Activated effector memory CD4-positive, alpha-beta T cell treated with anti-CD3 and anti-CD28 coated beads, Interleukin-2, amount 50 U/mL, for 16 hours (primary cell): ENCODE measurements at places on chromosomes 7 and 10.
A peak's percentile ranks its signal among the peaks of the same experiment; 100 is the strongest.

DNA sequence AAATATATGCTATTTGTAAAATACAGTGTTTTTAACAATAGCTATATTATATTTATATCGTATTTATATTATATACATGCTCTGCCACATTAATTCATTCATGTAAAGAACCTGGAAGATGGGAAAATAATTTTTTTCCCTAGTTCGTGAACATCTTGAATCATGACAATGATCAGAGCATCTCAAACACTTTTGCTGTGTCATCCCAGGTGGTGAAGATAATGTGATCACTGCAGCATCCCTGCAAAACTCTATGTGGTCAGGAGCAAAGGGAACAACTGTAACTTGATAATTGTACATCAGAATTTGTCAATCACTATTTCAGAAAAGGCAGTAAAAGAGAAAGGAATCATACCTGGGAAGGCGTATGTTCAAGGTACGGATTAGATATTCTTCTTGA lies 39.3 kb downstream of the RAPGEF5 start:
- DNase-seq = no peak

DNA sequence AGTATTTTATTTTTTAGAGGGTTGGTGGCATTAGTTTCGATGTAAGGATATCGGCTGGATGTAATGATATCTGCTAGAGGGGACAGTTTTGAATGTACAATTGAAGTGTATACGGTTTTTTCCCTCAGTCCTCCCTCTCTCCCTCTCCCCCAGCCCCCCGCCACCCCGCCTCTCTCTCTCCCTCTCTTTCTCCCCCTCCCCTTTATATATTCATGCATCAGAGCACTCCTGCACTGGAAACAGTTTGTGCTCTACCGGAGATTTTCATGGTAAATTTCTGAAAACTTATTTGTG lies 1.6 kb downstream of the GLCCI1 start:
- no peak for DNase-seq

GRCh38 chr10:76882796-76883195 lies 754.8 kb downstream of the KCNMA1 start:
- DNase-seq = no peak

DNA sequence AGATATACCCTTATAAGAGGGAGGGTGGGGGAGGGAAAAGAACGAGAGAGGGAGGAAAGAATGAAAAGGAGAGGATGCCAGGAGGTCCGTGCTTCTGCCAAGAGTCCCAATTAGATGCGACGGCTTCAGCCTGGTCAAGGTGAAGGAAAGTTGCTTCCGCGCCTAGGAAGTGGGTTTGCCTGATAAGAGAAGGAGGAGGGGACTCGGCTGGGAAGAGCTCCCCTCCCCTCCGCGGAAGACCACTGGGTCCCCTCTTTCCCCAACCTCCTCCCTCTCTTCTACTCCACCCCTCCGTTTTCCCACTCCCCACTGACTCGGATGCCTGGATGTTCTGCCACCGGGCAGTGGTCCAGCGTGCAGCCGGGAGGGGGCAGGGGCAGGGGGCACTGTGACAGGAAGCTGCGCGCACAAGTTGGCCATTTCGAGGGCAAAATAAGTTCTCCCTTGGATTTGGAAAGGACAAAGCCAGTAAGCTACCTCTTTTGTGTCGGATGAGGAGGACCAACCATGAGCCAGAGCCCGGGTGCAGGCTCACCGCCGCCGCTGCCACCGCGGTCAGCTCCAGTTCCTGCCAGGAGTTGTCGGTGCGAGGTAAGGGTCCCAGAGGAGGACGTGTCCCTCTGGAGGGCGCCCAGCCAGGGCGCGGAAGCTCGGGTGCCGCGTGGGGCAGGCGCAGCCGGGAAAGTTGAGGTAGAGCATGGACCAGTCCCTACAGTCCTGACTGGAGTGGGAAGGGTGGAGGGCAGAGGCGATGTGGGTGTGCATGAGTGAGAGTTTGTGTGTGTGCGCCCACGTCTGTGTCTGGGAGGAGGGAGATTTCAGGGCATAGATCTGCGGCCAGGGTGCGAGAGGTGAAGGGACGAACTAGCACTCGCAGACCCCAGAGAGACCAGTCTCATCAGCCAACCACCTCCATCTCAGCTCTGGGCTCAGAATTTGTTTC lies 844 bp downstream of the GRM3 start:
- no peak for DNase-seq

GRCh38 chr10:43957267-43958070 lies 308.8 kb upstream of the ZNF32 start:
- no peak for DNase-seq

GRCh38 chr10:21501731-21502347 lies 23.6 kb downstream of the SKIDA1 start:
- no peak for DNase-seq

DNA sequence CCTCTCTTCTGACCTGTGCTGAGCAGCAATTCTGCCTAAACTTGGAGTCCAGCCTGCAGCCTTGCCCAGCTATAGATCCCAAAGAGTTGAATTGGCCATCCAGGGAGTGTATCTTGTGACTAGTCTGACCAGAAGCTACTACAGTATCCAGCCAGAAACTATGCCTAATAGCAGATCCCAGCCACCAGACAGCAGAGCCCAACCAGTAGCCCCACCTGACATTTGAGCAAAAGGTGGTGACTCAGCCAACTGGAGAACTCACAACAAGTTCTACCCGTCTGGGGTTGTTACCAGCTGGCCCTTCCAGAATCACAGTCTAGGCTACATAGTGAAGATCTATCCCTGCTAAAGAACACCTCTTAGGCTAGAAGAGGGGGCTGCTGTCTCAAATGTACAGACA lies 315.0 kb downstream of the CRPPA start:
- DNase-seq = no peak

DNA sequence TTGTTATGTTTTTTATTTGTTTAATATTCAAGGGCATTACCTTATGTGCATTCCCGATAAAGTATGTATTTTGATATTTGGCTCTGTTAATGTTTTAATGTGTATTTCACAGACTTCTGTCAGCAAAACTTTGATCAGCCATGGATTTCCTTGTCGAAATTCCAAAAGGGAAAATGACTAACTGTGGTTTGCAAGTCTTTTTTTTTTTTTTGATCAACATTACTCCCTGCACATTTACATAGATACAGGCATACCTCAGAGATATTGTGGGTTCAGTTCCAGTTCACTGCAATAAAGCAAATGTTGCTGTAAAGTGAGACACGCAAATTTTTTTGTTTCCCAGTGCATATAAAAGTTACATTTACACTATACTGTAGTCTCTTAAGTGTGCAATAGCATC lies 351.9 kb downstream of the CXCL12 start:
- DNase-seq = no peak

DNA sequence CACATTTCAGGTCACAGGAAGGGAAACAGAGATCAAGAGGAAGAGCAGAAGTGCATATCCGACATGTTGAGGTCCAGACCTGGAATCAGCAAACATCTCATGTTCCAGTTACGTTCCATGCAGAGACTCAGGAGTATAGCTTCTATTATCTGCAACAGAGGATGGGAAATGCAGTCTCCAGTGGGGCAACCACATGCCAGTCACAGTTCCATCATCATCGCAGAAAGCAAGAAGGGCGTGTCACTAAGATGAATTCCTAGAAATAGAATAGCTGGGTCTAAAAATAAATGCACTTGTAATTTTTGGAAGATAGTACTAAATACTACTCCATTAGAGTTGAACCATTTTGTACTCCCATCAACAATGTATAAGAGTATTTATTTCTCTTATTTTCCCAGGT lies 133.2 kb upstream of the MDFIC start:
- no peak for DNase-seq

DNA sequence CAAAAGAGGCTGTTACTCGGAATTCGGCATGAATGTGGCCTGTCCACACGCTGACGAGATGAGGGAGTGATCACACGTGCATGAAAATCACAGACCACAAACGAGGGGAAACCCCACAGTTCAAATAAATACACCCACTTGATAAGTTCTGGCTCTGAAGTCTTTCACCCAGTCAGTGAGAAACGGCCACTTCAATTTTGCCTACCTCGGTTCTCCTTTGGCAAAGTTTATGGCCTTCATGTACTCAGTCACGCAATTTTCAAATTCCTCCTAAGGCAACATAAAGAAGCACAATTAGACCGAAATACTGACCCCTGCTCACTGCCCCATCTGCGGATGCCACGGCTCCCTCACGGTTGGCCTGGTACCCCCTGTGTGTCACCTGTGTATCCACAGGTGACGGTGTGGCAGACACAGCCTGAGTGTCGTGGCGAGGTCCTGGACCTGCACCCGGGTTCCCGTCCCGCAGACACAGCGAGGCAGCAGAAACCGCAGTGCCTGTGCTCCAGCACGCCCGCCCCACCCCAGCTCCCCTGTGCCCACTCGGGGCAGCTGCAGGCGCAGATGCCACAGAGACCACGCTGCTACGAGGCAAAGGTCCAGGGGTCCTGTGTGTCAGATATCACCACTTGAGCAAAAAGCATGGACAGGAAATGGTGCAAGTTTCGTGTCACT lies 1.4 kb downstream of the CFAP46 start:
- DNase-seq = no peak

- DNase-seq = peak; percentile 67
These were observed 13.7 kb downstream of the SRGN start for GRCh38 chr10:69101451-69102095.

- no peak for DNase-seq
These were observed 104.2 kb downstream of the TEX36 start for GRCh38 chr10:125578658-125579315.

DNA sequence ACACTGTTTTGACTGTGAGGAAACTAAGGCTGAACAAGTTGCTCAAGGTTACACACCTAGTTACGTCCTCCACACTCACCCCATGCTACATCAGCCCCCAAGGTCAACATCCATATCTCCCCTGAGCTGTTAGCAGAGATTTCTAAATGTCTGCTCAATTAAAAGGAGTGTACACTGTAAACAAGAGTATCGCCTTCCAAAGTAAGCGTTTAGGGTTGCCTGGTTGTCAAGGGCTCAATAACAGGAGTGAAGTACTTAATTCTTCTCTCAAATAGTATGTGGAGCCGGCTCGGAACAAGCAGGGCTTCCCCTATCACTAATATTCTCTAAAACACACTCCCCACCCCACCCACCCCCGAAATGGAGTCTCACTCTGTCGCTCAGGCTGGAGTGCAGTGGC lies 412.8 kb upstream of the GALNT17 start:
- no peak for DNase-seq

DNA sequence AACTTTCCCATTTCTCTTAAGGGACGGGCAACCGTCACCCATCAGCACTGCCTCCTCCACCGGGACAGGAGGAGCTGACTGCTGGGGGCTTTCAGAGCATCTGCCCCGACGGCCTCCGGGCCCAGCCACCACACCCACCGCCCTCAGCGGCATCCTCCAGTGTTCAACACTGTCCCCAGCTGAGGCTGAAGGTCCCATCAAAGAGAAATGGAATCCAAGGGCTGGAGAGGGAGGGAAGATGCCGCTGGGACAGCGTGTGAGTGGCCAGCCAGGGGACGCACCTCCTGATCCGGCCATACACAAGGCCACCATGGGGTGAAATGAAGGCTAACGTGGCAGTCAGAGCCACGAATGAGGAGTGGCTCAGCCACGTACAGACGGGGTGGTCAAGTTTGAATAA lies 153.6 kb upstream of the PPP2R2D start:
- DNase-seq = peak; percentile 14

DNA sequence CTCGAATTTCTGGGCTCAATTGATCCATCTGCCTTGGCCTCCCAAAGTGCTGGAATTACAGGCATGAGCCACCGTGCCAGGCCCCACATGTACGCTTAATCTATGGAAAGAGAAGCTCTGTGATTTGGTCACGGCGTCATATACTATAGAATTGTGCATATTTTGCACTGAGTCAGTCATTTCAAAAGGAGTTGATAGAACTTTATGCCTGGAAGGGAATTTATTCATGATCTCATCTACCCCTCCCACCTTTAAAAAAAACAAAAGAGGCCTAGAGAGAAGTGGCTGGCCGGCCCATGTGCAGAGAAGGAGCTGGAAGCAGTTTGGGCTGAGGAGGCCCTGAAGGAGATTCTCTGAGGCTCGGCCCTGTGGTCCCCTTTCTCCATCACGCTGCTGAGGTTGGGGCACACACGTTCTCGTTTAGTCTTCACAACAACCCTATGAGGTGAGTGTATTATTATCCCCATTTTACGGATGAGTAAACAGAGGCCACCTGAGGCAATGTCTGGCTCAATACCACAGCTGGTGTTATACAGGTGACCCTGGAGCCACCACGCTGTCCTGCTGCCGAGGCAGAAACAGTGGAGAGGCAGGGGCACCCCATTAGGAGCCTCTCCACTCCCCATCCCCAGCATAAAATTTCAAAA lies 47.2 kb upstream of the ZRANB1 start:
- DNase-seq = no peak

- no peak for DNase-seq
These were observed 176.8 kb downstream of the THSD7A start for GRCh38 chr7:11655163-11655562.

- DNase-seq = no peak
These were observed 290.9 kb downstream of the DPP6 start for GRCh38 chr7:154342971-154343633.

- DNase-seq = no peak
These were observed 306.4 kb upstream of the CACNA2D1 start for GRCh38 chr7:82750007-82750406.

DNA sequence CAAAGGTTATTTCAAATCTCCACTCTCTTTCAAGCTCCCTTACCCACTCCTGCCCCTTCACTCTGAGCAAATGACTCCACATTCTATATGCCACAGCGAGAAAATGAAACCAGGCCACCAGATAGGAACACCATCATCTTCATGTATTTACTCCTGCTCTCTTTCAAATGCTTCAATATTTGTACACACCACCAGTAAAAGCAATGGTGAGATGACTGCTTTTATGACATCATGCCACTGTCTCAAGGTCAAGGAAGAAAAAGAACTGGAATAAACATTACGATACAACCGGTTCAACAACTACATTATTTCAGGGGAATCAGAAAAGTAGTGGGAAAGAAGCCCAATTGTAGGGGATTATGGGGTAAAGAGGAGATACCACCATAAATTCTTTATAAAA lies 32.7 kb downstream of the PUS7 start:
- DNase-seq = no peak

DNA sequence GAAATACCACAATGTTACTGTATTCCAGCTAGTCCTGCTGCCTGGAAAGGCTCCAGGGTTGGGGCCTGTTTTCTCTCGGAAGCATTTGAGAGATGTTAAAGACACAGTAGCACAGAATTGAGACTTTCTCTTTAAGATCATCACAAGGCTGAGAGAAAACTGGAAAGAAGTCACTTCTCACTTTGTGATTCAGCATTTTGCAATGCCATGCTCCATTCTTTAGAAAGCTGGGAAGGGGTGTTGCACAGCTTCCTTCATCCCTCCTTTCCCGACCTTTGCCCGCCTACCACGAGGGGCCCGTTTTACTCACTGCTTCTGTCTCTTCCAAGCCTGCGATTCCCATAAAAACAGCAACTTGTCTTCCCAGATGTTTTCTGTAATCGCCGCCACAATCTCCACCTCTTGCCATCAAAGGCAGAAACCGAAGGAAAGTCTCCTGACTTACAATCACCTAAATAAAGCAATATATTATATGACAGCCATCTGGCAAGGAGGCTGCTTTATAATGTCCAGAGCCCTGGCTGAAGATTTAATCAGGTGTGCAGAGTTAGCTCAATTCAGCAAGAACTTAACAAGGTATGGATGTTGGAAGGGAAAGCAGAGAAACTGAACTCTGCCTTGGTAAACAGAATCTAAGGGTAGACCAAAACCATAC lies 18.9 kb downstream of the NOD1 start:
- no peak for DNase-seq

- no peak for DNase-seq
These were observed 58.7 kb upstream of the BTRC start for GRCh38 chr10:101295261-101295660.

- no peak for DNase-seq
These were observed 301.0 kb upstream of the IMMP2L start for GRCh38 chr7:111863269-111863668.
